ENCODE measurements at places on chromosomes 2 and 18.

DNA sequence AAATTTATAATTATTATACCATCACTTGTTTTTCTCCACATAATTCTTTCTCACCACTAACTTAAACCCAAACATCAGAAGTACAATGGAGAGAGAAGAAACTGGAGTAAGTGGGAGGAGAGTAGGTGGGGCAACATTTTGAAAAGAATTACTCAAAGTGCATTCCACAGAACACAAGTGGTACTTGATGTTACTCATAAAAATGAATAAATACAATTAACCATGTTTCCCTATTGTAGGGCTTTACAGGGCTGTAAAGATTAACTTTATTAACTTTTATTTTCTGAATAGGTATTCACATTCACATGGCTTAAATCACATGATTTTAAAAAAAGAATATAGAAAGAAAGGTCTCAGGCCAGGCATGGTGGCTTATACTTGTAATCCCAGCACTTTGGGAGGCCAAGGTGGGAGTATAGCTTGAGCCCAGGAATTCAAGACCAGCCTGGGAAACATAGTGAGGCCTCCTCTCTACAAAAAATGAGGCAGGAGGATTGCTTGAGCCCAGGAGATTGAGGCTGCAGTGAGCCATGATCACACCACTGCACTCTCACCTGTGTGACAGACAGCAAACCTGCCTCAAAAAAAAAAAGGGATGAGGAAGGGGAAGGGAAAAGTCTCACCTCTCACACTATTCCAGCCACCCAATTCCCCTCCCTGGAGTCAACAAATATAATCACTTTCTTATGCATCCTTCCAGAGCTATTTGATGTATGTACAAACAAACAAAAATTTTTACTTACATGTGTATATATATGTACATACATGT is 47.1 kb downstream of the KCNG3 start:
- DNase-seq: no peak

DNA sequence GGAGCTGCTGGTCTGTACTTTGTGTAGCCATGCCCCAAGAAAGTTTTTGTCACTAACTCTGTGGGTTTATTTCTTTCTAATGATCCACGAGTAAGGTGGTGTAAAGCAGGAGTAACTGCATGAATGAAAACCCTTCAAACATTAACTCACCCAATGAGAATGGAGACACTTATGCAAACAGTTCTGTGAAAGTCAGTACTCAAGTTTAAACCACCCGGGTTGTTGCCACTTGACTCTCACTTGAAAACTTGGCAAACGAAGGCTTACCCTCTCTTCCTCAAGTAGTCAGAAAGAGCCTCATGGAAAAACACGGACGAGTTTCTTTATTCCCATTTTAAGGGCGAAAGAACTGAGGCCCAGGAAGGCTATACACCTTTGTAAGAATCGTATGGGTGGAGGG is 117.5 kb downstream of the MMADHC start:
- no peak for DNase-seq

DNA sequence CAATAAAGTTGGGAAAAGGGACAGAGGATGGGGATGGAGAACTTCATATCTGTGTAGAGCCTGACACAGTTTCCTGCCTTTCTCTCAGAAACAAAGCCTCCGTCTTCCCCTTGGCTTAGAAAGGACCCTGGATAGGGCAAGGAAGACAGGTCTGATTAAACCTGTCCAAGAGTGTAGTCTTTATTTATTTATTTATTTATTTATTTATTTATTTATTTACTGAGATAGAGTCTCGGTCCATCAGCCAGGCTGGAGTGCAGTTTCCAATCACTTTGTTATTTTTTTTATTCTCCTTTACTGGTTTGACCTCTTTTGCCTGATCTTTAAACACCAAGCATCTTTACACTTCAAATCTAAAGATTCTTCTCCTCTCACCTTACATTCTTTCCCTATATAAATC is 10.3 kb downstream of the CCL20 start:
- no peak for DNase-seq

- no peak for DNase-seq
Observed at GRCh38 chr18:1498216-1498615, 593.5 kb downstream of the ADCYAP1 start.

Data from sciatic nerve (tissue), 2 donors.